8988T (cell line): ENCODE measurements at places on chromosomes 11 and 22.

DNA sequence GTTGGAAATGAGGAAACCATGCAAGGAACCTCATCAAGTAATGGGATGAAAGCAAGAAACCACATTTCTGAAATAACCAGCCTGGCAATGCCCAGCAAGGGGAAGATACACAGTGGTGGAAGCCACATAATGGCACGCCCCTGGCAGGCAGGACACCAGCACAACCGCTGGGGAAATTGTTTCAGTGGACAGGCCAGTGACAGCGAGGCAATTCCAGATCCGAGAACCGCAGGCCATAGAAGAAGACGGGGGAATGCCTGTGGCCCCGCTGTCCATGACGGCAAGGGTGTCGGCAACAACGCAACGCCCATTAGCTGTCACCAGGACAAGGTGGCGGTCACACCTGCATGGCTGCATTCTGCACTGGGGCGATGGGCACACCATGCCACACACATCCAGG, 1389.6 kb downstream of the BRD1 start:
- no peak for DNase-seq

DNA sequence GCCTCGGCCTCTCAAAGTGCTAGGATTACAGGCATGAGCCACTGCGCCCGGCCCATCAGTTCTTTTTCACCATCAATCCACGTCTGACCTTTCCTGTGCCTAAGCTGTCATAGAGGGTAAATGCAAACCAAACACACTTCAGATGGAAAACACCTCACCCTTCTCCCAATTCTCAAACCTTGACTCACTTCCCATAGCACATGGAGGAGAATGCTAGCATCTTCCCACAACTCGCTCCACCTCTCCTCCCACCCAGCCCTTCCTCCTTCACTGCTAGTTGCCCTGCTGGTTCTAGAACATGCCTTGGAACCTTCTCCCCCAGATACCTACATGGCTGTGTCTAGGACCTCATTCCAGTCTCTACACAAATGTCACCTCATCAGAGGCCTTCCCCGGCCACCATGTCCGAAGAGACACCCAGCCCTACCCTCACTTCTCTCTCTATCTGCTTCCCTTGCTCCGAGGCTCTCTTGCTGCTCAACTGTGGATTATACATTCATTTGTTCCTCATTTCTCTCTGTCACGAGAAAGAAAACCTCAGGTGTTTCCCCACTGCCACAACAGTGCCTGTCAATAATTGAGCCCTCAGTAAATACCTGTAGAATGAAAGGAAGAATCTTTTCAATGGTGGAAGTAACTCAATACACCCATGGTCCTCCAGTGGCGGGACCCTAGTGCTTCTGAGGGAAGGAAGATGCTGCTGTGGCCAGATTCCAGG, 21.3 kb upstream of the NCF4 start:
- DNase-seq: no peak

GRCh38 chr11:44609783-44610155, 44.3 kb downstream of the CD82 start:
- DNase-seq: no peak

- no peak for DNase-seq
Measured at GRCh38 chr11:29612423-29612822, 404.4 kb downstream of the KCNA4 start.

DNA sequence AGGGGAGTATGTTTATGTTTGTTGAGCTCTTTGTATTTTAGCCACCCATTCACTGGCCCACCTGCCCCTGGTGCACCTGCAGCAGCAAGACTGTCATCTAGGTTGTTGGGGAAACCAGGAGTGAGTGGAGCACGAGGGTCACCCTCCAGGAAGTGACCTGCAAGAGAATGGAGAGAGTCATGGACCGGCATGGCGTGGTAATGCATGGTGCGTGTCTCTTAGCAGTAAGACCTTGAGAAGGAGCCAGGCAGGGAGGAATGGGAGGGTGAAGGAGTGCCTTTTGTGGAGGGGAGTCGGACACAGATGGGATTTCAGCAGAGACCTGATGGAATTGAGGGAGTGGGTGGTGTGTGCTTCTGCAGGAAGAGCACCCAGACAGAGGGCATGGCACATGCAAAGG, 37.9 kb downstream of the KCNQ1 start:
- DNase-seq: no peak
